ENCODE measurements at places on chromosomes 4 and X. TPM values are rescaled to one million over a fixed set of nuclear protein-coding genes. Genes with fewer than 3 reads are reported as not detected.

DNA sequence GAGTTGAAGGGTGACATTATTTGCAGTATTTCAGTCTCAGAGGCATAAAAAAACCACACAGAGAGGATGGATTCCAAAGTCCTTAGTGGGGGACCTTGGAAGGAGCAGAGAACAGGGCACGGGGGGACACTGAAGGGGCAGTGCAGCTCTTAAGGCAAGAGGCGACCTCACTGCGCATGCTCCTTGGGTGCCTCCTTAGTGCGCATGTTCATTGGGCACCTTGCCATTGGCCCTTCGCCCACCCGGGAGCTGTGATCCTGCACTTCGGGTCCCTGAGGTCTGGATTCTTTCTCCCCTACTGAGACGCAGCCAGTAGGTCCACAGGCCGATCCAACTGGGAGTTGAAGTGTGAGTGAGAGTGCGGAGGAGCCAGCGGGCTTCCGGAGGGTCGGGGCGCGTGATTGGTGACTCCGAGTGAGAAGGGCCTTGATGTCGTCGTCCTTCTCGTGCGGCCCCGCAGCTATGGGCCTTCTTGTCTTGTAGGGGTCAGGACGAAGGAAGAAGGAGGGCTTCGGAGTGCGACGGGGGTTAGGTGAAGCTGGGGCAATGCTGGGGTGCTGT lies at the start of gene XAGE5:
TSS of gene XAGE5 (plus strand) at position 223 of the 561 bp plus-strand sequence. CDS start 1,280 bp downstream, outside the sequence.
- no peak for DNase-seq

DNA sequence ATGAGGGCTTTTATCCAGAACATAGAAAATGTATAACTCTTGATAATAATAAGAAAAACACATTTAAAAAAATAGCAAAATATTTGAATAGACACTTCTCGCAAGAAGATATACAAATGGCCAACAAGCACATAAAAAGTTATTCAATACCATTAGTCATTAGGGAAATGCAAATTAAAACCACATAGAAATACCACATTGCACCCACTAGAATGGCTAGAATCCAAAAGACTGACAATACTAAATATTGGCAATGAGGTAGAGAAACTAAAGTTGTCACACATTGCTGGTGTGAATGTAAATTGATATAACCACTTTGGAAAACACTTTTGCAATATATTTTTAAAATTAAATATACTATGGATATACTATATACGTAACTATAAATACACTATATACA lies 754.3 kb upstream of the MAGEB2 start:
- no peak for DNase-seq

DNA sequence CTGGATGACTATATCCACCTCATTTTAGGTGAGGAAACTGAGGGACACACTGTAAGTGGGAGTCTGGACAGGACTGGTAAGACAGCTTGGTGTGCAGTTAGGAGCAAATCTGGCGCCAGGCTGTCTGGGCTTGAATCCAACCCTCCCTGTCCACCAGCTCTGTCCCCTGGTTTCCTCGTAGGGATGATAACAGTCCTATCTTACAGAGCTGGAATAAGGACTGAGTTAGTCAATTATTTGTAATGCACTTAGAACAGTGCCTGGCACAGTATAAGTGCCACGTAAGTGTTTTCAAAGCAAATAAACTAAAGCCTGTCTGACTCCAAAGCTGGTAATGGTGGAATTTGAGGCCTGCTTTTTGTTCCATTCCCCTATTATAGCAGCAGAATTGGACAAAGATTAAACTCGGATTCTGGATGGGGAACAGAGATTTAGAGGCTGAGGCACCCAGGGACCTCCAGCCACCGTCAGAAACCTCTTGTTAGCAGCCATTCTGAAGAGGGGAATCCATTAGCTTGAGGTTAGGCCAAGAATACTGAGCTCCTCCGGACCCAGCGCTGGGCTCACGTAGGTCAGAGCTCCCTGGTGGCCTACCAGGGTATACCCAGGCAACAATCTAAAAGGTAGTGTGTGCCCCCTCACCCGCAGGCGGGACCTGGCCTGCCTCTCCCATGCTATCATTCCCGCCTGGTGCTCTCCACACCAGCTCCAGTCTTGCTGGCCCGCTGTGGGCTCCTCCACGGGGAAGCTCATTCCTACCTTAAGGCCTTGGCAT lies 102.1 kb downstream of the UCHL1 start:
- peak; percentile 48 for DNase-seq

- DNase-seq = peak; percentile 15
Measured at GRCh38 chr4:25861951-25862410, 807 bp downstream of the SEL1L3 start.

UGT2B10 gene
- total RNA-seq = not detected

- DNase-seq = no peak
Measured at GRCh38 chr4:83071116-83071515, 36.1 kb downstream of the COPS4 start.

- DNase-seq = no peak
Measured at GRCh38 chr4:190019023-190019858, 7.8 kb downstream of the FRG2 start.

DNA sequence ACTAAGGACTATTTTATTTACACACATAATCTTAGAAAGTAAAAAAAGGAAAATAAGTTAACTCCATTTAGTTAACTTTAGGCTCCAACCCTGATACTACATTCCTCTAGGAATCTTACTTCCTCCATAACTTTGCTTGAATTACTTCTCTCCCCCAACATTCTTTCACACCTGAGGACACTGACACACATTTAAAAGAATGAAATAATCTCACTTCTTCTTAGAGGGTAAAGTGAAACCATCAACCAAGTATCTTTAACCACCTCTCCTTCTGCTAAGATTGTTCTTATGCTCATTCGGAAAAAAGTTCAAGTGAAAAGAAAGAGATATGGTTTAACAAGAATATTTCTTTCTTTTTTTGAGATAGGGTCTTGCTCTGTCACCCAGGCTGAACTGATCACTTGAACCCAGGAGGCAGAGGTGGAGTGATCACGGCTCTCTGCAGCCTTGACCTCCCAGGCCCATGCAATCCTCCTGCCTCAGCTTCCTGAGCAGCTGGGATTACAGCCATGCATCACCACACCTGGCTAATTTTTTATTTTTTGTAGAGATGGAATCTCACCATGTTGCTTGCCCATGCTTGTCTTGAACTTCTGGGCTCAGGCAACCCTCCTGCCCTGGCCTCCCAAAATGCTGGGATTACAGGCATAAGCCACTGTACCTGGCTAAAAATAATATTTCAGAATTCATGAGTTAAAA lies 28.5 kb downstream of the SLC25A4 start:
- no peak for DNase-seq

- DNase-seq = no peak
Measured at GRCh38 chr4:14345356-14345775, 656.9 kb upstream of the CPEB2 start.

Data from prostate gland (tissue), 2 donors.